ENCODE measurements at places on chromosomes 1 and 21.

DNA sequence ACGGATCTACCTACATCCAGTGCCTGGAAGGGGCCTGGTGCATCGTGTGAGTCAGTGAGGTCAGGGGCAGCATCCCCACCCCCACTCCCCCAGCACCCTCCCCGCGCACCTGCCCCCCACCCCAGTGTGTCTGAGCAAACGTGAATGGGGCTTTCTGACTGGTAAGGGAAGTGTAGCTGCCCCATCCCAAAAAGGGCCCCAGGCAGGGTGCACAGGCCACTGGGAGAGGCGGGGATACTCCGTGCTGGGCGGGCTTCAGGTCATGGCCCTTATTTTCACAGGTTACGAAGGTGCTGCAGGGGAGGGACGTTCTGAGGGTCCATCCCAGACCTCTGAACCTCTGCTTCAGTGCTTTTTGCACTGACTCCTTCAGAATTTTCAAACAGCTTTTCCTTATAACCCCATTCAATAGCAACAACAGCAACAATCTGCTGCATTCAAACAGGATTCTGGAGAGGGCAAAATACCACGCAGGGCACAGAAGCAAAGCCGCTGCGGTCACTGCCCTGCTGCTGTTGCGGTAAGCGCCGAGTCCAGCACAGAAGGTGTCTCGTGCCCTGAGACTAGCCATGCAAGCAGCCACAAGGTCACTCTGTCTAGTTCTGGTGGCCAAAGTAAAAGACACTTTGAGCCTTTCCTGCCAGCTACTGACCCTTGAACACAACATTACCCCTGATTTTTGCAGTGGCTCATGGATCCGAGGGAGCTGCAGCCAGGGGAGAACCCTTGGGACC lies 10.3 kb downstream of the TTC34 start:
- DNase-seq = no peak

GRCh38 chr21:32278103-32278502 lies 746 bp downstream of the MIS18A start:
- no peak for DNase-seq

GRCh38 chr1:12171206-12172041 lies 4.6 kb downstream of the TNFRSF1B start:
- DNase-seq = peak; percentile 71

- DNase-seq = peak; percentile 78
Measured at GRCh38 chr1:198201956-198202784, 45.4 kb downstream of the NEK7 start.

- no peak for DNase-seq
Measured at GRCh38 chr1:145995148-145995881, 1.1 kb downstream of the TXNIP start.

DNA sequence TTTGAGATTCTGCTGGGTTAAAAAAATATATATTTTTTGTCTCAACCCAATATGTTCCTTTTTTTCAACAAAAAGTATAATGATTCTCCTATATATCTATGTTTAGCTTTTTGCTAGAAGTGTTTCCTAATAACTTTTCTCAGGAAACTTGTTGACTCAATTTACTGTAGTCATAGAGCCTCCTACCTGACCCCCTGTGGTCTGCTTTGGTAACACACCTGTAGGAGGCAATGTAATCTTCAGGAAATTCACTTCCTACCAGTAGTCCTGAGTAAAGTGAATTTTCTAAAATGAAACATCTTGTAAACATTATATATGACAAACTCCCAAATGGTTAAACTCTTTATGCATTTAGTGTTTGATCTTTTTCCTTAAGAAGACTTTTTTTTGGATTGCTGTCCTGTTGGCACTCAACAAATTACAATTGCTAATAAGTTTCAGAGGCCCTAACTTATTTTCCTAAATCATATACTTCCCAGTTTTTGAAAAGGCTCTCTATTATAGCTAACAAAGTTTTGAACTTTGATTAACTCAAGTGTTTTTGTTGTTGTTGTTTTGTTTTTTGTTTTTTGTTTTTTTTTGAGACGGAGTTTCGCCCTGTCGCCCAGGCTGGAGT lies 118.3 kb downstream of the OLFML2B start:
- peak; percentile 42 for DNase-seq

Measured in activated CD8-positive, alpha-beta T cell treated with anti-CD3 and anti-CD28 coated beads for 36 hours (primary cell).